ENCODE measurements at places on chromosomes 3 and 15.

- no peak for DNase-seq
These were observed 11.9 kb downstream of the ATP8B4 start for GRCh38 chr15:50107157-50107556.

GRCh38 chr15:67100801-67101581, 35.6 kb downstream of the SMAD3 start:
- DNase-seq = no peak

- no peak for DNase-seq
These were observed 29.0 kb downstream of the PTPN23 start for GRCh38 chr3:47409688-47410416.

GRCh38 chr3:149375501-149376196, 1.8 kb downstream of the TM4SF1 start:
- peak; percentile 28 for DNase-seq

DNA sequence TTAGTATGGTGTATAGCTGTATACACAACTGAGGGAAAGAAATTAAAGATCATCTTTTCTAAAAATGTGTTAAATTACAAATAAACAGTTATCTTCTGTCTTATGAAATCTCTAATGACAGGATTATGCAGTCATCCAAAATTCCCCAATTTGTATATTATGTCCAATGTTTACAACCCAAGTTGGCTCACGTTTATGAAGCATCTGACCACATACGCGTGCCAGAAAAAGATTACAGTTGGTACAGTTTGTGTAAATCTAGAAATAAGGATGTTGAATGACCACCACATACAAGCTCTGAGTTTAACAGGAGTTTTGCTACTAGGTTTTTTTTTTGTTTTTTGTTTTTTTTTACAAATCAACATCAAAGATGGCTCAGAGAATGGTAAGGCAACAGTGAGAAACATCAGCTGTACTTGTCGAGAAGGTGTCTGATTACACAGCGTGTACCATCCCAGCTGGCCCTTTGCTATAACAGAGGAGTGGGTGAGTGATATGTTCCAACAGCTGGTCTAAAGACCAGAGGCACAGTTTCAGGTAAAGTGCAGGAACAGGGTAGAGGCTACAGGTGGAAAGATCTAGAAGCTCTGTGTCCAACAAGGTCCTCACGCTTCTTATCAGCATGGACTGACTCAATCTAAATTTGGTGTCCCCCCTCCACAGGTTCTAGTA, 47.1 kb downstream of the USF3 start:
- DNase-seq = no peak

DNA sequence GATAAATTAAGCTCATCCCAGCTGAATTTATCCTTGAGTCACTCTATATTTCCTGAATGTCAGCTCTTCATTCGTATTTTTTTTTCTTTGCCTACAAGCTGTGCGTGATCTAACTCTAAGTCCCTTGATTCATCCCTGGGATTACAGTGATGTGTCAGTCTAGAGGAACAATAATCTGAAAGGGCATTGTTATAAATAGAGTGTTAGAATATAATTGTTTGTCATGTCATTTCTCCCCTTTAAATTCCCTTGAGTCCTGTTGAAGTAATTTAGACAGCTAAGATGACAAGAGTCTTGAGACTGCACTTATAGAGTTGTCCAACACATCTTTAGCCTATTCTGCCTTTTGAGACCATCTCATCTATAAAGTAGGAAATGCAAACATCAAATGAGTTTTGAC, 621.8 kb downstream of the ZIC1 start:
- DNase-seq = no peak

DNA sequence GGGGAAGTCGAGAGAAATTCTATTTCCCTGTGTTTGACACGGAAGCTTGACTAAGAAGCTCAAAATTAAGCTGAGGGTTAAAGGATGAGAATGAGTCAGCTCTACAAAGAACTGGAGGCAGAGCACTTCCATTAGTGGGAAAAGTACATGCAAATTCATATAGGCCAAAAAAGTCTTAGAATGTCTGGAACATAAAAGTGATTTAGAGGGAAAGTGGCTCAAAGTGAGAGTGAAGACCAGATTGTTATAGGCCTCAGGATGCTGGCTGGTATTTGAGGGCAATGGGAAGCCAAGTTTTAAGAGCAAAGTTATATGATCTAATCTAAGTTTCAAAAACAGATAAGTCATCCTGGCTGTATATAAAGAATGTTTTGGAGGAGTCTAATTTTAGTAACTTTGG, 857.3 kb downstream of the NAALADL2 start:
- DNase-seq = peak; percentile 48

DNA sequence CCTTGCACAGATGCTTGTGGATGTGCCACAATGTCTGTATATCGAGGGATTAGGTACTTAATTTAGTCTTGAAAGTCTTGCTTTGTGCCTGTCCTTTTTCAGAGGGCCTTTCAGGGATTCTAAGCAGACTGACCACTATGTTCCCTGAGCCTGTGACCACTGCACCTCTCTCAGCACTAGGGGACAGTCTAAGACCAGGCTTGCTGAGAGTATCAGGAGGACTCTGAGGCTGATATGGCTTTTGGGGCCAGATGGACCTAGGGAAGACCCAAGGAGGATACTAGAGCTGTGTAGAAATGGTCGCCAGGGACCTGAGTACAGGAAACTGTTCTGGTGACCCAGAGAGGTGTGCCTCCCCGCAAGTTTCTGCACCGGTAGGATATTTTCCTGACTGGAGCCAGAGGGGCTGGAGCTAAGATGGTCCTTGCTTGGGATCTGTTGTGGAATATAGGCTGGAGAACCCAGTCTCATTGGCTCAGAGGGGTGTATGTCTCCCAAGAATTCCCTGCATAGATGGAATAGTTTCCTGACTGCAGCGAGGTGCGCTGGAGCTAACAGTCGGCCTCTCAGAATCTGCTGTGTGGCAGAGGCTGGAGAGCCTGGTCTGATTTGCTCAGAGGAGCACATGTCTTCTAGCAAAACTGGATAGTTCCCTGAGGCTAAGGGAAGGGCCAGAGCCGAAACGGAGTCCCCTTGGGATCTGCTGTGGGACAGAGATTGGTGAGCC, 213.2 kb upstream of the DCBLD2 start:
- DNase-seq = peak; percentile 77

DNA sequence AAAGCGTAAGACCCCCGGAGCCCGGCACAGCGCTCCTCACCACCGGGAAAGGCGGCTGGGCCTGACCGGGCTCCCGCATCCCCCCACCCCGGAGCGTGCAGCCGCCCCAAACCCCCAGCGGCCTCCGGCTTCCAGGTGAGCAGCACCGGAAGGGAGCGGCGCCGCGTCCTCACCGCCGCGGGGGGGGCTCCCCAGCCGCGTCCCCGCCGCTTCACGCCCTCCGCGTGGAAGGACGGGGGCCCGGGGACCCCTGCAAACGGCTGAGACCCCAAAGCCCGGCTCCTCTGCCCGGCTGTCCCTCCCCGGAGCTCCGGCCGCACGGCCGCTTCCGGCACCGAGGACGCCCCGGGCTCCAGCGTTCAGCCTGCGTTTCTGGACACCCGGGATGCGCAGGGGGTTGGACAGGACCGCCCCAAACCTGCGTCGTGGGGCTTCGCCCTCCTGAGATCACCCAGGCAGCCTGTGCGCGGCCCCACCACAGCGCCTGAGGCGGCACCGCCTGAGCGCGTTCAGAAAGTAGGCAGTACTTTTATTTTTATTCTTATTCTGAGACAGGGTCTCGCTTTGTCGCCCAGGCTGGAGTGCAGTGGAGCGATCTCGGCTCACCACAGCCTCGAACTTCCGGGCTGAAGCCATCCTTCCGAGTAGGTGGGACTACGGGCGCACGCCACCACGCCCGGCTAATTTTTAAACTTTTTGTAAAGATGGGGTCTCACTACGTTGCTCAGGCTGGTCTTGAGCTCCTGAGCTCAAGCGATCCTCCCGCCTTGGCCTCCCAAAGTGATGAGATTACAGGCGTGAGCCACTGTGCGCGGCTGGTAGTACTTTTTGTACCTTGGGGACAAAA, 51.6 kb upstream of the BLM start:
- DNase-seq = peak; percentile 78

DNA sequence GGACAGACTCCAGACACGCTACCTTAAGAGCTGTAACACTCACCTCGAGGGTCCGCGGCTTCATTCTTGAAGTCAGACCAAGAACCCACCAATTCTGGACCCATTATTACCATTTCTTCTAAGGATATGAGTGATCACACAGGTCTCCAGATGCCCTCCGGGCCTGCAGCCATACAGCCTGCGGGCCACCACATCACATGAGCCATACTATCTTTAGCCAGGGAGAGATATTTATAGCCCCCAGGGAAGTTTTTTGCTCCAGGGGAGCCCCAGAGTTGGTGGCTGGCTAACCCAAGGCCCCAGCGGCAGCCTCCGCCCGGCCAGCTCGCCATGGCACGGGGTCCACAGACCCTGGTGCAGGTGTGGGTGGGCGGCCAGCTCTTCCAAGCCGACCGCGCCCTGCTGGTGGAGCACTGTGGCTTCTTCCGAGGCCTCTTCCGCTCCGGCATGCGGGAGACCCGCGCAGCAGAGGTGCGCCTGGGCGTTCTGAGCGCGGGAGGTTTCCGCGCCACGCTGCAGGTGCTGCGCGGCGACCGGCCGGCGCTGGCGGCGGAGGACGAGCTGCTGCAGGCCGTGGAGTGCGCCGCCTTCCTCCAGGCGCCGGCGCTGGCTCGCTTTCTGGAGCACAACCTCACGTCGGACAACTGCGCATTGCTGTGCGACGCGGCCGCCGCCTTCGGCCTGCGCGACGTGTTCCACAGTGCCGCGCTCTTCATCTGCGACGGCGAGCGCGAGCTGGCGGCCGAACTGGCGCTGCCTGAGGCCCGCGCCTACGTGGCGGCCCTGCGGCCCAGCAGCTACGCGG, at the start of gene KBTBD13:
Gene KBTBD13, plus strand, starts transcription at position 261 of the 805 bp plus-strand sequence. Its CDS starts 70 bp downstream, at position 331.
- no peak for DNase-seq

- peak; percentile 7 for DNase-seq
These were observed 23.4 kb downstream of the AMOTL2 start for GRCh38 chr3:134350861-134351311.

DNA sequence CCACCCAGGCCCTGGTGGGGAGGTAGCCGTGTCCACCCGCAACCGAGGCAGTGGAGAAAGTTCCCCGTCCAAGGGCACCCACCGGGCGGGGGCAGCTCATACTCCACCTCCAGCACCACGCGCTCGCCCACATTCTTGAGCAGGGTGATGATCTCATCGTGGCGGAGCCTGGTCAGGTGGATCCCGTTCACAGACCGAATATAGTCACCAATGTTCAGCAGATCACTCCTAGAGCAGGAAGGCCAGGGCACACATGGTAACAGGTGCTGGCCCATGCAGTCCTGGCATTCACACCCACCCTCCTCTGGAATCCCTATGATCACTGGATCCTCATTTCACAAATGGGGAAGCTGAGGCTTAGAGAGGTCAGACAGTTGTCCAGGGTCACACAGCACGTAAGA, 15.8 kb downstream of the GRIP2 start:
- DNase-seq = no peak

- no peak for DNase-seq
These were observed 218.4 kb downstream of the SOX2 start for GRCh38 chr3:181930105-181930504.

- DNase-seq = no peak
These were observed 46.2 kb upstream of the ADGRG7 start for GRCh38 chr3:100563228-100563627.

- DNase-seq = no peak
These were observed 33.8 kb downstream of the RYR3 start for GRCh38 chr15:33344530-33344929.

DNA sequence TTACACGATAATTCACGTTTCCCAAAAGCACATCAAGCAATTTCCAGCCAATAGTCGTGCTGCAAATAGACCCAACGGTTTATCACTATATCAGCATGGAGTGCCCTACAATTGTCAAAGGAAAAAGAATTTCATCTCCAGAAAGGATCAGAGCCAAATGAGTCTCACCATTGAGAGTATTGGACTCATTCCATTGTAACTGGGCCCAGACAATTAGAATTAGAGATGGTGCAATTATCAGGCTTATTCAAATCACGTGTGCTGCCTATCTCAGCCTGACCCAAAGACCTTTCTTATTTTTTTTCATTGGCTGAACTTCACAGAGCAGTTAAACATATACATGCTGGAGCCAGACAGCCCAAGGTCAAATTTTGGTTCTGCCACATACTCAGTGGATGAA, 87.0 kb upstream of the LRTM1 start:
- no peak for DNase-seq

DNA sequence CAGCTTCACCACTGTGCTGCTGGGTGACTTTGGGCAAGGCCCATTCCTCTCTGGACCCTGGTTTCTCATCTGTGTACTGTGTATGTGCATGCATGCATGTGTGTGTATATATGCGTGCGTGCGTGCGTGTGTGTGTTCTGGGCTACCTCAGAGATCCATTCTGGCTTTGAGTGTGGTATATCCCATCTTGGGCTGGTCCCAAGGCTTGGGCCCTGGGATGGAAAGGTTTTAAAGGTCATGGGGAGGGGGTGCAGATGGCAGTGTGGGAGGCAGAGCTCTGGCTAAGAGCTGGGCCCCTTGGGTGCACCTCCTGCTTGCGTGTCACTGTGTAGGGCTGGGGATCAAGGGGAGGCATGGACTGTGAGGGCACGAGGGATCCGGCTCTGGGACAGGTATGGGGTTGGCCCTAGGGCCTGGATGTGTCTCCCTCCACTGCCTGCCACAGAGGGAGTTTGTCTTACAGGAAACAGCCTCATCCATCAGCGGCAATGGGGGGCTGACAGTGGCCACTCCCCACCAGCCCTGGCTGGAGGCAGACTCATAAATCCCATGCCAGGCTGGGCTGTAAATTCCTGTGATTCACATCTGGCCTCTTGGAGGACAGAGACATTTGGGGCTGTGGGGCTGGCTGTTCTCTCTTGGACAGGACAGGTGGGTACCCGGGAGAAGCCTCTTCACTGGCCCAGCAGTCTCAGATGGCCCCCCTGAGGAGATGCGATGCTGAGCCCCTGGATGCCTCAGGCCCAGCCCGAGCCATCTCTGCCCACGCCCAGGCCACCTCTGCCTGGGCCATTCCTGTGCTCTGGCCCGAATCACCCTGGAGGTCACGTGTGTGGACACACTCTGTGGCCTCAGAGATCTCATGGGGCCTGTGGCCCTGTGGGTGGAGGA, 21.4 kb upstream of the CSPG4 start:
- DNase-seq = no peak

GRCh38 chr3:53888232-53888631, 3.4 kb downstream of the SELENOK start:
- no peak for DNase-seq

- DNase-seq = no peak
These were observed 70.1 kb upstream of the MEF2A start for GRCh38 chr15:99495430-99496301.

DNA sequence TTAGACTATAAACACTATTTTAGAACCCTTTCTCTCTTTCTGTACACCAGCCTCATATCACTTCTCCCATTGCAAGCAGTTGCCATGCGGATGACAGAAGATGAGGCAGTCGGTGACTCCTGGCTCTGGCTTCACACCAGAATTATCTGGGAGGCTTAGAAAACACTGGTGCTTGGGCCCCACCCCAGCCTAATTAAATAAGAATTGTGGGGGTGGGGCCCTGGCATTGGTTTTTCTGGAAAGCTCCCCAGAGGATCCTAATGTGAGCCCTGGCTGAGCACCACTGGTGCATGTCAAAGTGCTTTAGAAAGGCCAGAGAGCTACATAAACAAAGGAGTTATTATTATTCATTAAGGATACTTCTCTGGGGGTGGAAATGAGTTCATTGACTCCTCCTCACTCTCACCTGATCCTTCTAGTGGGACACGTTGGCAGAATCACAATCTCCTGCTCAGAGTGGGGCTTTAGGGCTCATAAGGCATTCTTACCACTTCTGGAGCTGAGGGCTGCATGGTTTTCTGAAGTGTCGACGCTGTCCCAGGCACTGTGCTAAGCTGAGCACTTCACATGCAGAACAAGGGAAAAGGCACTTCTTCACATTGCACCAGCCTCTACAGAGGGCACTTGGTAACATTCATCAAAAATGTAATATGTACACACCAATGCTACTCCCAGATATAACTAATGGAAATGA, 188.5 kb upstream of the TLE3 start:
- no peak for DNase-seq
